Left kidney (tissue), 8 donors: ENCODE measurements at places on chromosomes 4 and X. TPM values are rescaled to one million over a fixed set of nuclear protein-coding genes. Genes with fewer than 3 reads are reported as not detected.

The SUPT20HL2 gene
- polyA plus RNA-seq = not detected

The PLK4 gene
- 36.7 TPM for polyA plus RNA-seq

The AMTN gene
- not detected for polyA plus RNA-seq

The SLC10A6 gene
- polyA plus RNA-seq = 0.30 TPM

The IL3RA gene
- 17.6 TPM for polyA plus RNA-seq

The ARFIP1 gene
- 44.2 TPM for polyA plus RNA-seq

The BEX5 gene
- 12.9 TPM for polyA plus RNA-seq

The RASGEF1B gene
- polyA plus RNA-seq = 12.0 TPM

The NAA11 gene
- not detected for polyA plus RNA-seq

The ADH1A gene
- polyA plus RNA-seq = 2.3 TPM

The JADE3 gene
- 30.1 TPM for polyA plus RNA-seq

The PHKA1 gene
- polyA plus RNA-seq = 6.7 TPM

The ATP8A1 gene
- polyA plus RNA-seq = 40.0 TPM

The DGKK gene
- 13.0 TPM for polyA plus RNA-seq

The ZNF157 gene
- 1.6 TPM for polyA plus RNA-seq

The HSFX3 gene
- polyA plus RNA-seq = not detected

The NAP1L2 gene
- polyA plus RNA-seq = 2.8 TPM

The MAGEA11 gene
- not detected for polyA plus RNA-seq

The FRAS1 gene
- polyA plus RNA-seq = 87.6 TPM

The PABPC5 gene
- 5.2 TPM for polyA plus RNA-seq

The IL13RA2 gene
- polyA plus RNA-seq = 1.6 TPM

The AFF2 gene
- polyA plus RNA-seq = 6.5 TPM

The TRPC5OS gene
- 0.13 TPM for polyA plus RNA-seq

The FGFR3 gene
- 87.6 TPM for polyA plus RNA-seq

The UGT2B7 gene
- polyA plus RNA-seq = 74.6 TPM

The EPHA5 gene
- polyA plus RNA-seq = 0.60 TPM

The UTP14A gene
- 28.1 TPM for polyA plus RNA-seq

The PIM2 gene
- polyA plus RNA-seq = 6.6 TPM

The DRD5 gene
- polyA plus RNA-seq = 0.83 TPM
